ENCODE measurements at places on chromosomes 4 and X.

DNA sequence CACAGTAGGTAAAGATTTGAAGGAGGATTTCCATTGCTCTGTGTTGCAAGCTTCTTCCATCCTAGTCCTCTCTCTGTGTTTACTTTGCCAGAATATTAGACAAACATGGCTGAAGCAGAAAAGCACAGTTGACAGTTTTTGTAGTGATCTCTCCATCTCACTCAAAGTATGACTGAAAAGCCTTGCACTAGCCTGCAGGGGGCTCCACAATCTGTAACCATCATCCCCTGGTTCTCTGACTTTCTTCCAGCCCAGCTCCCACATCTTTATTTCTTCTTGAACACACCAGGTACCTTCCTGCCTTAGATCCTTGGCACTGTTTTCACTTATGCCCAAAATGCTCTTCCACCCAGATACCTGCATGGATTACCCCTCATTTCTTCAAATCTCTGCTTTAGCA is 34.1 kb upstream of the HHIP start:
- no peak for DNase-seq

DNA sequence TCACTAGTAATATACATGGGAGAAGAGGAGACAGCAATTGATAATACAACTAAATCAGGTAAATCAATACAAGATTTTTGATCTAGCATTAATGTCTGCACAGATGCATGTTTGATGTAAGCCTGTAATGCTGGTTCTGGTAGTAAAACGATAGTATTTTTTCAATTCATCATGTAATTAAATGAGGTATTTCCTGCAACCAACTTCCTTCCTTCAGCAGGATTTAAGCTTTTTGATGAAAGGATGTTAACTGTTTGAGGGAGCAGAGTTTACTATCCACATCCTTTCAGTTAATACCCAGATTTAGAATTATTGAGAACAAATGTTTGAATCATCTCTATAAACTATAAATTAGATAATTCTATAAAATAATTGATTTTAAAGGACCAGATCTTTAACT is 31.4 kb upstream of the NFKB1 start:
- DNase-seq, result peak; percentile 3

DNA sequence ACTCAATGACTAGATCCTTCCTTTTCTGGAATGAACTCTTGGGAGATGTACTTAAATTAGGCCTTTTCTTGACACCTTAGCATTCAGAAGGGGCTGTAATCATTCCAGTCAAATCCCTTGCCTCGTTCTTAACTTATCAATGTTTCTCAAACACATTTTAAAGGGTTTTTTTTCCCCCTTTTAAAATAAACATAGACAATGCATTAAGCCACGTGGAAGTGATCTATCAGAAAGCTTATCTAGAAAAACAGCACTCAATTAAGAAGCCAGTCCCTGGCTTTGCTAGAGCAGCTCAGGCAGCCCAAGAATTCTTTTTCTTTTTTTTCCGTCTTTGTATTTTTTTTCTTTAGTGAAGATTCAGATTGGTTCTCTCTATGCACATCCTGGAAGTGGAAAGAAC is 118.2 kb downstream of the PCDH7 start:
- DNase-seq, result no peak

DNA sequence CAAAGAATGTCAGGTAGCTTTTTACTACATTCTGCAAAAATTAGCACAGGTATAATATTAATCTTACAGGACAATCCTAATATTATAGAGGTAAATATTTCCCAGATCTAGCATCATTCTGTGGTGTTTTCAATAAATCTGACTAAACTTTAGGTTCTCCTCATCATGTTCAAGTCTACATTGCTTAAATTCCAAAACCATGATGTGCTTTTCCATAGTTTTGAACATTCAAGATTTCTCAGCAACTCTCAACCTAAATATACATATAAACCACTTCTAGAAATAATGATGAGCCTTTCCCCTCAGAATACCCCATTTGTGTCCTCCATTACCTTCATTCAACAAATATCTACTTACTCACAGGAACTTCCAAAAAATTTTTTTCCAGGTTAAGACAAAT is 23.1 kb downstream of the EIF4E start:
- no peak for DNase-seq

- DNase-seq, result no peak
Observed at GRCh38 chr4:20065952-20066351, 185.8 kb upstream of the SLIT2 start.

- DNase-seq, result peak; percentile 63
Observed at GRCh38 chr4:39636531-39637184, 2.0 kb downstream of the SMIM14 start.

- no peak for DNase-seq
Observed at GRCh38 chr4:102642631-102643298, 118.0 kb downstream of the MANBA start.

DNA sequence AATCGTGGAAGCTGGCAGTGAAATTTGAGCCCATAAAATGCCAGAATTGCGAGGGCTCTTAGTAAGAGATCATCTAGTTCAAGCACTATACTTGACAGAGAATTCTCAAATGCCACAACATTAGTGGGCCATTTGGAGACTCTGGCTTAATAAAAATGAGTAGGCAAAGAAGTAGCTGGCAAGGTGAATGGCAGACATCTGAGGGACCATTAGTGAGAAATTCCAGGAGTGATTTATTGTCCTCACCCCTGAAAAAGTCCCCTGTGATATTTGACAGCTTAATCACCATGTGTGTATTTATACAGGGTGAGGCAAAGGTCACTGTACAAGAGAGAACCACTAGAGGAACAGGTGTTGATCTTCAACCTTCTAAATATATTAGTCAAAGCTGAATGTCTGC is 207.5 kb downstream of the CHRDL1 start:
- DNase-seq, result no peak

GRCh38 chrX:70292788-70293187 is 2.9 kb downstream of the KIF4A start:
- DNase-seq, result no peak

- DNase-seq, result no peak
Observed at GRCh38 chr4:85151786-85152185, 185.3 kb upstream of the WDFY3 start.

GRCh38 chr4:42281324-42282020 is 115.8 kb upstream of the SHISA3 start:
- DNase-seq, result no peak

DNA sequence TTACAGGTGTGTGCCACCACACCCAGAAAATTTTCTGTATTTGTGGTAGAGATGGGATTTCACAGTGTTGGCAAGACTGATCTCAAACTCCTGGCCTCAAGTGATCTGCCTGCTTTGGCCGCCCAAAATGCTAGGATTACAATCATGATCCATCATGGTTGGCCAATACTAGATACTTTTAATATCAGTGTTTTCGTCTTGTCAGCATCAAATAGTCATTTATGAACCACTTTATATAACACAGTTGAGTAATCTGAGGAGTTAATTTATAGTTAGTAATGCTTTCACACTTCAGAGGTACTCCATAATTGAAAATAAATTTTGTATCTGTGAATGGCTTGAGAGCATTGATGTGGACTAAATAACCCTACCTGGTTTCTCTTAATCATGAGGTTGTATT is 178.6 kb downstream of the TRAM1L1 start:
- no peak for DNase-seq

DNA sequence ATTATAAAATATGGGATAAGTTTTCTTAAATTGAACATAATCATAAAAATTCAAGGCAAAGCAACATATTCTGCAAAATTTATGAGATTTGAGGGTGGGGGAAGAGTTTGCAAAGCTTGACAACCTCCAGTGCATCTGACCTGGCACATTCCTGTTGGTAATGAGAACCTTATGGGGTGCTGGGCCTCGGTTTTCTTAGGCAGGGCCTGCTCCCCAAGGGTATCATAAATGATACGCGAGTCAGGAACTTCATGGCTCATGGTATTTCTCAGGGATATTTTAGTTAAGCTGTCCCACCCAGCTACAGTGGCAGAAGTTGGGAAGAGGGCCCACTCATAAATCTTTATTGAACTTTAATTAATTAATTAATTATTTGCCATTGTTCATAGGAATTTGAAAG is 13.2 kb downstream of the AFF2 start:
- no peak for DNase-seq

- DNase-seq, result no peak
Observed at GRCh38 chrX:116413273-116413672, 23.1 kb upstream of the SLC6A14 start.

GRCh38 chr4:154332681-154333421 is 158.7 kb downstream of the DCHS2 start:
- peak; percentile 10 for DNase-seq

GRCh38 chr4:142719854-142720541 is 126.1 kb downstream of the INPP4B start:
- DNase-seq, result peak; percentile 35

Data from suppressor macrophage treated with lipopolysaccharide for 1 hour (primary cell).